ENCODE measurements at places on chromosomes 11 and 22.

DNA sequence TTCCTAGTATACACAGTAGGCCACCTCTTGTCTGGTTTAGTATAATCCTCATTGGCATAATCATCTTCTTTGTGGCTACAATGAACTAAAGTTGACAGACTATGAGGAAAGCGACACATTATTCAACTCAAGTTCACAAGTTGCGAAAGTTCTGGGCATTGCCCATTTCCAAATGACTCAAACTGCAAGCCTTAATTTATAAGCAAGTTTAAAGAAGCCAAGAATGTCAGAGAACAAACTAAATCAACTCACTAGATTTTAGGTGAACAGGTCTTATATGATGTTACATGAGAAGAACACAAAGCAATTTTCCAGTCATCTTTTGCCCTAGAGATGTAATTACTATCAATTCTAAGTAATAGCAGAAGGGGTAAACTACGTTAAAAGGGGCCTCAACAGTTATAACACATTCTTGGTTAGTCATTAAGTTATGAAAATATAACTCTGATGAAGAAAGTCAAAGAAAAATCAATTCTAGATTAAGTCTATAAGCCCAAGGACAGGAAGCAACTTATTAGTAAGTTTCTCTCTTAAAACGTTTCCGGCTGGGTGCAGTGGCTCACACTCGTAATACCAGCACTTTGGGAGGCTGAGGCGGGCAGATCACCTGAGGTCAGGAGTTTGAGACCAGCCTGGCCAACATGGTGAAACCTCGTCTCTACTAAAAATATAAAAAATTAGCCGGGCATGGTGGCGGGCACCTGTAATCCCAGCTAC, 21.5 kb downstream of the PICALM start:
- DNase-seq, result no peak

- no peak for DNase-seq
These were observed 88.4 kb downstream of the RSF1 start for GRCh38 chr11:77732143-77732542.

- no peak for DNase-seq
These were observed 122.6 kb downstream of the MICAL2 start for GRCh38 chr11:12232817-12233601.

- no peak for DNase-seq
These were observed 921.3 kb downstream of the METTL15 start for GRCh38 chr11:29029452-29029851.

Data from endothelial cell (in vitro differentiated cells).